Osteoblast (primary cell): ENCODE measurements at places on chromosomes 12 and 14. TPM values are rescaled to one million over a fixed set of nuclear protein-coding genes. Genes with fewer than 3 reads are reported as not detected.

DNA sequence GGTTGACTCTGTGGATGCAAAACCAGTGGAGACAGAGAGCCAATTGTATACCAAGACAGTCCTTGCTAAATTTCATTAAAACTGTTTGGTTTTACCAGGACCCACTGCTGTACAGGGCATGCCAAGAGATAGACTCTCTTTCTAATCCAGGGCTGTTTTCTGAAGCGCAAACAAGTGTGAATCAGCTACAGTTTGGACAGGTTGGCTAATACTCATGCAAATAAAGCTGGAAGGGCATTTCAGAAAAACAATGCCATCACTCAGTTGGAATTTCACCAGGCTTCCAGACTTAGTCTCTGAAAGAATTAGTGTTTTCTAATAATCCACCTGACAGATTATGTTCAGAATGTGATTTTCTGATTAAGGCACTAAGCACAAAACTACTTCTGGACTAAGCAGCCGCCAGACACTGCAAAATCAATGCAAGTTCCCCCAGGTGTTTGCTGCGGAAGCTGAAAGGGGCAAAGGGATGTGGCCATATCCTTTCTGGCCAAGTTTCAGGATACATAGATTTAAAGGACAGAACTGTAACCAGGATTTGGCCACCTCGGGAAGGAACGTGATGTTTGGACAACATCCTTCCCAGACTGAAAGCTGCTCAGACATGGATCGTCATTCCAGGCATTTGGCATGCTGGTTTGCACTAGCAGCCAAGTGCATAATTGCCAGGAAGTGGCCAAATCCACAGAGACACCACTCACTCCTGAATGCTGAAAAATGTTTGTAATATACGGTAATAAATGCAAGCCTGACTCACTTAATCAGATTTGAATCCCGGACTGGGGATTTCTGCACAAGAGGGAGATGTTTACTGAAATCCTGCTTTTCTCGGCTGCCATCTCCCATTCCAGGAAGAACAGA is 32.0 kb upstream of the CDKN3 start:
- peaks cover 16% of the 10 kb centered on the region for H3K4me1 ChIP-seq
- peak overlapping the region; percentile 53 for H3K4me3 ChIP-seq
- H3K27ac ChIP-seq, result peak overlapping the region; percentile 69
- no peak for DNase-seq
- H3K27me3 ChIP-seq, result peaks cover 9% of the 10 kb centered on the region
- no peaks in the 10 kb centered on the region for H3K36me3 ChIP-seq

GRCh38 chr12:124853781-124854636 is 9.7 kb downstream of the SCARB1 start:
- no peak overlapping the region for H3K27ac ChIP-seq
- H3K27me3 ChIP-seq, result no peaks in the 10 kb centered on the region
- peak; percentile 58 for DNase-seq
- no peak overlapping the region for H3K4me3 ChIP-seq
- H3K36me3 ChIP-seq, result no peaks in the 10 kb centered on the region

DNA sequence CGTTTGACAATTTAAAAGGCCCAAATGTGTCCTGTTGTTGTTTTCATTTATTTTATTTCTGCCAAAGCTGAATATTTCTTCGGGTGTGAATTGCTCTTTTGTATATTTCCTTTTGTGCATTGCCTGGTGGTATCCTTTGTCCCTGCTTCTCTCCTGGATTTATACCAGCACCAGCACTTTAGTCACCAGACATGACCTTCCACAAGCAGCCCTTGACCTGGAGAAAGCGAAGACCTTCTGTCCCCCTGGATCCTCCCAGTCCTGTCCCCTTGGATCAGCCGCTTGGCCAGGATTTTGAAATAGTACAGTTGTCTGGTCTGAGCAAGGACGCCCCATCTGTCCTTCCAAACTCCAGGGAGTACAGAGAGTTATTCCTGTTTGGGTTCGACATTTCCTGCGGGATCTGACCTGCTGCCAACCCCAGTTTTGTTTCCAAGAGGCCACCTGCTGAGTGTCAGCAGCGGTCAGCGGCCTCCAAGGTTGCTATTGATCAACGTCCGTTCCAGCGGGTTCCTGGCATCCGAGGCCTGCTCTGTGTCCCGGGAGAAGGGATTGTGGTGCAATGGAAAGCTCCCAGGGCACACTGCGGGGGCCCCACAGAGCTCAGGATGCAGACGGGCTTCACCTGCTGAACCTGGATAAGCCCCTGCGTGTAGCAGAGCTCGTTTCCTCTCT is 45.1 kb upstream of the CHGA start:
- no peak for DNase-seq
- no peaks in the 10 kb centered on the region for H3K36me3 ChIP-seq
- no peak overlapping the region for H3K4me3 ChIP-seq
- peaks cover 47% of the 10 kb centered on the region for H3K27me3 ChIP-seq
- H3K27ac ChIP-seq, result no peak overlapping the region

DNA sequence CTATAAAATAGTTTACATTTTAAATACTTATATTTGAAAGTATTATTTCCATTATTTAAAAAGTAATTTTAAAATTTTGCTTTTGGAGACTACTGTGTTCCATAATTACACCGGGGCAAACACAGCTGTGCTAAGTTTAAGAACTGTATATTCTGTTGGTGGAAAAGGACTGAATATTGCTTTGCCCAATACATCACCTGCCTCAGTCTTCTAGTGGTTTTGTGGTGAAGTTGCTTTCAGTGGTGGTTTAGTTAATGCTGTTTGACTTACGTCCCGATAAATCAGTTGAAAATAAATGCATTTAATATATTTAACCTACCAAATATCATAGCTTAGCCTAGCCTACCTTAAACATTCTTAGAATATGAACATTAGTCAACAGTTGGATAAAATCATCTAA is 23.4 kb downstream of the FBXO34 start:
- no peak for DNase-seq
- no peaks in the 10 kb centered on the region for H3K4me1 ChIP-seq
- no peaks in the 10 kb centered on the region for H3K36me3 ChIP-seq
- H3K27me3 ChIP-seq, result no peaks in the 10 kb centered on the region
- no peak overlapping the region for H3K27ac ChIP-seq
- H3K4me3 ChIP-seq, result no peak overlapping the region

MMP14 gene
- total RNA-seq, result 580 and 649 TPM in 2 replicates

DNA sequence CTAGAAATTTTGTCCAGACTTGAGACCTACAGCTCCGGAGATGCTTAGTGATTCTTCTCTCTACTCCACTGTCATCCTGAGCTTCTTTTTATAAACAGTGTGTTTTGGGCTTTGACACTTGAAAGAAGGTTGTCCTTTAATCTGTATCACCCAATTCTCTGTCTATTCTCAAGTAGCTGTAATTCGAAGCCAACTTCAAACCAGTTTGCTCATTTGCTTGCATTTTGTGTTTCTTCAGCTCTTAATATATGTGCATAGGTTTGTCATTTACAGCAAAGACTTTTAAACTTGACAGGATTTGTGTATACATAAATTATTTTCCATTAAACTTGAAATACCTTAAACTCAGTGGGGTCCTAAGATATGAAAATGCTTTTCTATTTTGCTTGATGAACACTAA is 16.4 kb upstream of the MYBPC1 start:
- H3K36me3 ChIP-seq, result no peaks in the 10 kb centered on the region
- DNase-seq, result no peak
- no peaks in the 10 kb centered on the region for H3K4me1 ChIP-seq
- H3K27me3 ChIP-seq, result no peaks in the 10 kb centered on the region
- no peak overlapping the region for H3K4me3 ChIP-seq

- H3K36me3 ChIP-seq, result peaks cover 29% of the 10 kb centered on the region
- peak overlapping the region; percentile 97 for H3K4me3 ChIP-seq
- DNase-seq, result peak; percentile 69
- H3K27ac ChIP-seq, result peak overlapping the region; percentile 98
- peaks cover 33% of the 10 kb centered on the region for H3K27me3 ChIP-seq
Measured at GRCh38 chr12:57744194-57744776, 554 bp upstream of the TSPAN31 start.

NANOG gene
- total RNA-seq, result under 0.01 TPM in 1 of 2 replicates, not detected in the other
